Stomach (tissue), 19 donors: ENCODE measurements at places on chromosomes 6 and 20.

DNA sequence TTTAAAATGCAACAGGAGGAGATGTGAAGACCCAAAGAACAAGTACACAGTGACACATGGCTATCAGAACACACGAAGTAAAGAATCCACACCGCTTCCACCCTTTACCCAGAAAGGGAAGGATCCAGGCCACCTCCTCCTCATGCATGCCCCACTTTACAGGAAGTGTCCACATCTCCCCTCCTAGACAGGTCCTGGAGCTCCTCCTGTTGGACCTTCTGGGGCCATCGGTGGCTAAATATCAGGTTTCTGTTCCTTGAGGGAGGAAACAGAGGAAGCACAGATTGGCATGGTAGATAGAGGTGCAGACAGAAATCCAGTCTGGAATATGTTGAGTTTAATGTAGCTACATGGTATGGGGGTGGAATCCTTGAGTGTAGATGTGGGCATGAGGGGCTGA lies 10.9 kb downstream of the NINL start:
- DNase-seq = peak; percentile 62

DNA sequence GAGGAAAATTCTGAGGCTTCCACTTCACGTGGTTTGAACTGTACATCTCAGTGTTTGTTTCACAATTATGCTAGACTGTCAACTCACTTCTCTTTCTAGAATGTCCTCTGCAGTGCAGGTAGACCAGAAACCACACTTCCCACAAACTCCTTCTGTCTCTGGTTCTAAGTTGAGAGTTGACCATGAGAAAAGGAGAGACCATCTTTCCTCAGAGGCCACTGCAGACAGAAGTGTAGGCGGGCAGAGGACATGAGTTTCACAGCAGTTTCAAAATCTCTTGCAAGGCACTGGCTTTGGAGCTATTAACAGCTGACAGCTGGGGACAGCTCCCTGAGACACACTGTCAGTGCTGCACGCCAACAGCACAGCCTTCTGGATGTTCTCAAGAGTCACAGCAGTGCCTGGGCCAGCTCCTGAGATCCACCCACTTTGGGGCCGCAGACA lies 55.4 kb upstream of the MOXD1 start:
- peak; percentile 37 for DNase-seq

DNA sequence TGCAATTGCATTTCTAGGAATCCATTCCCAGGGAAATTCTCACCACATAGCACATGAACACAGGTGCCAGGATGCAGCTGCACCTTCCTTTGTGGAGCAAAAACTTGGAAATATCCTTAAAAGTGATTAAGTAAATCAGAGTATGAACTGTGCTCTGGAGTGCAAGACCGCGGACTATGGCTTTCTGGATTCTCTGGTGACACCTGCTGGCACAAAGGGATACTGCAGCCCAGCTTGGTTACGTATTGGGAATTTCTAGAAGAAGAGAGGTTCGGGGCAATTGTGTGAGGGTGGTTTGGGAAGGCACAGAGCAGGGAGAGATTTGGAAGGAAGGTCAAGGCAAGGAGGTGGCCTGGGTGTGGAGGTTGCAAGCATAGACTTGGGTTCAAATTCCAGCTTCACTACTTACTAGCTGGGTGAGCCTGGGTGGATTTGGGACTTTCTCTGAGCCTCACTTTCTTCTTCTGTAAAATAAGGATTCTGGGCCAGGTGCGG lies 15.9 kb upstream of the PEDS1 start:
- peak; percentile 88 for DNase-seq

GRCh38 chr6:134315189-134315588 lies 2.7 kb downstream of the SGK1 start:
- no peak for DNase-seq

- DNase-seq = no peak
These were observed 30.9 kb downstream of the RNF146 start for GRCh38 chr6:127297502-127298070.

DNA sequence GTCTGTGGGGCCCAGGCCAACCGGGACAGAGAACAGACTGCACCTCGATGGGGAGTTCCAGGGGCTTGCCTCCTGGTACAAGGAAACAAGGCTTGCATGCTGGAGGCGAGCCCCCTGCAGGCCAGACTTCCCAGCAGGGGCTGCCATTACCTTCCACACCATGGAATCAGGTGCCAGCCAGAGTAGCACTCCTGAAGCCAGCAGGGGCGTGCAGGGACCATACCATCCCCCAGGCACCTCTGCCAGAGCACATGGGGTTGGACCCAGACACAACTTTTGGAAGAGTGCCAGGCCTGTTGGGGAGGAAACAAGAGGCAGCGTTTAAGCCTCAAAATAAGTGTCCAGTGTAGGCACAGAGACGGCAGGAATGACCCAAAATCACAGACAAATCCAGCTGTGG lies 6.5 kb downstream of the DDO start:
- no peak for DNase-seq

GRCh38 chr6:21582651-21583050 lies 10.9 kb upstream of the SOX4 start:
- no peak for DNase-seq

DNA sequence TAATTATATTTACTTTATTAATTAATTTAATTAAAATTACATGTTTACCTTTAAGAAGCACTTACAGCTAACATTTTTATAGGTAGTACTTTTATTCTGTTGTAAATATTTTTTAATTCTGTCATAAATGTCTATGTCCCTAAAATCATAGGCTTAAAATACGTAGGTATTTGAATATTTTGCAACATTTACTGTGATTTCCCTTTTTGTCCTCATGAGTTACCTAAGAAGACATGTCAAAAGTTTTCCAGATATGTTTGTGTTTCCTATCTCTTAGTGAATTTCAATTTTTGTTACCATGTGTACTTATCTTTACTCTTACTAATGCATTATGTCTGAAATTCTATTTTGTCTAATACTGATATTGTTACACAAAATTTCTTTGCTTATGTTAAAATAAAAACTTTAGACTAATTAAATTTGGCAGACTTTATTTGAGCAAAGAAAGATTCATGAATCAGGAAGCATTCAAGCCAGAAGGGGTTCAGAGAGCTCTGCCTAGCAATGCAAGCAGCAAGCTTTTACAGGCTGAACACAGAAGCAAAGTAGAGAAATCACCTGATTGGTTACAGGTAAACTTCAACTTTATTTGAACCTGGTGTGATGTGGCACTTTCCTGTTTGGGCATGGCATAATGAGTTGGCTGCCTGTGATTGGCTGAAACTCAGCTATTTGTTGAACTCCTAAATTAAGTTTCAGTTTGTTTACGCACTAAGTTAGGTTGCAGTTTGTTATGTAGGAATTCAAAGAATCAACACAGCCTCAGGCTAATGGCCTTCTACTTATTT lies 123.2 kb upstream of the TMEM170B start:
- DNase-seq = no peak

DNA sequence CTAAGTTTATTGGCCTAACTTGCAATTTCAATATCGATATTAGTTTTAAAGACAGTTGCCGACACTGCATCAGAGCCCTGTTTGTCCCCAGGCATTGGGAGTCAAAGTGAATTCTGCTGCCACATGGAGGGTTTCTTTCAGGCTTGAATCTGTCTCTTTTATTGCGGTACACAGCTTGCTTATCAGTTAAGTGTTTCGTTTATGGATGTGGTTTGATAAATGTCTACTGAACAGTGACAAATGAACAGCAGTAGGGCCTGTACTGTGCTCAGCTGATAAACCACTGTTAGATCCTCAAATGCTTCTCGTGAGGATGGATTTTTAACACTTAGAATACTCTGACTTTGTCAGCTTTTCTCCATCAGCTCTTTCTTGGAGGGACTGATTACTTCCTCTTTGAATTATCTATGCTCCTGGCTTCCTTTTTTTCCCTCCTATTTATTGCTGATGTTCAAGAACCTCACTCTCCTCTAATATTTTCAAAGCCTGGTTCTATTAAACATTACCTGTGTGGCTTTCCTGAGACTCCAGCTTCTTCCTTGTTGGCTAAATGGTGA lies 240.8 kb downstream of the PLCB1 start:
- no peak for DNase-seq

DNA sequence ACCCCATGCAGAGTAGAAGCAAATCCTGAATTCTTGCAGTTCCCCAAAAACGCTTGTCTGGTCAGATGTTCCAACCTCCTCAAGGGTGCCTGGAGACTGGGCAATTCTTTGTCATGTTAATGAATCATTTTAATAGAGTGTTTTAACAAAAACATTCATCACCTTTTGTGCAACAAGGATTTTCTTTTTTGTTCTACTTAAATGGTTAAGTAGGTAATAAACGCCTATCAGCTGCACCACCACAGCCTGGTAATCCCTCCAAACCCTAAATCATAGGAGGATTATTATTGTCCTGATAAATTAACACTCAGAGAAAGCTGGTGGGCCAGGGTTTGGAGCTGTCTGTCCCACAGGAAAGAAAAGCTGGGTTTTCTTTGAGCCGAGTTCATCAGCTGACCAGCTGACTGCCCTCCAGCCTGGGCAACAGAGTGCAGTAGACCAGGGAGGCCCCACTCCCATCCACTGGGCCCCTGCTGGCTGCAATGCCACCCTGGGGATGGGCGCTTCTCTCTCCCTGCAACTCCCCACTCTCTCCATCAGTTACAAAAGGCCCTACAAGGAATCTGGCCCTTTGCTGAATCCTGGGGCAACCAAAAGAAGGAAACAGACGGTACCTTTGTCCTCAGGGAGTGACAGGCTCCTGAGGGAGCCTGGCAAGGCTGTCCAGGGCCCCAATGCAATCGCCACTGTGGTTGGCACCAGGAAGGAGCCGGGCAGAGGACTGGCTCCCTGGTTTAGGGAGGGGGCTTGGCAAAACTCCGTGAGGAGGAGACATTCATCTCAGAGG lies 23.1 kb upstream of the BMP7 start:
- no peak for DNase-seq

GRCh38 chr20:41142919-41143318 lies 5.6 kb downstream of the PLCG1 start:
- DNase-seq = no peak

- peak; percentile 46 for DNase-seq
These were observed 42.5 kb upstream of the PNISR start for GRCh38 chr6:99467509-99468106.

DNA sequence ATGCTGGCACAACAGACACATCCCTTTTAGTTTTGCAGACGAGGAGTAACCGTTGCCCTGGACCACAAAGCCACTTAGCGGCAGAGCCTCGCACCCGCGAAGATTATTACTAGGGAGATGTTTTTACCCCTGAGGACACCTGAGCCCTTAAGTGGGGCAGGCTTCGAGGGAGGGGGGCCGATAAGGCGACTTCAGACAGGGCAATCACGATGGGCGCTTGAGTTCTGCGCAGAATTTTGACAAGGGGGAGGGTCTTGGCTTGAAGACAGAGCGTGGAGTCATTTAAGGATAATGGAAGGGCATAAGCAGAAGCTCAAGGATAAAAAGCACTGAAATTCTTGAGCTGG lies 650 bp upstream of the TTK start:
- peak; percentile 69 for DNase-seq

- DNase-seq = no peak
These were observed 30.7 kb upstream of the ZBP1 start for GRCh38 chr20:57650756-57651483.

DNA sequence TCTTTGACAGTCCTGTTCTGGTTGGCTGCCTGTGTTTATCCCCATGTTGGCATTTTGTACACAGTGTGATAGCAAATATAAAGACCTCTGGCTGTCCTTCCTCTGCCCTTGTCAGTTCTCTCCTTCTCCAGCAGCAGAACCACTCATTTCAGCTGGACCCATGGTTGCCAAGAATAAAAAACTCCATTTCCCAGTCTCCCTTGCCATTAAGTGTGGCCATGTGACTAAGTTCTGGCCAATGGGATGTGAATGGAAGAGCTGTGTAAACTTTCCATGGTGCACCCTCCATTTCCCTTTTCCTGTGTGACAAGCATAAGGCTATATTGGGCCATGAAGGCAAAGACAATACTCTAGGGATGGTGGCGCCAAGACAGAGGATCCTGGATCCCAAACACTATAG lies 78.4 kb upstream of the TBC1D7 start:
- no peak for DNase-seq

DNA sequence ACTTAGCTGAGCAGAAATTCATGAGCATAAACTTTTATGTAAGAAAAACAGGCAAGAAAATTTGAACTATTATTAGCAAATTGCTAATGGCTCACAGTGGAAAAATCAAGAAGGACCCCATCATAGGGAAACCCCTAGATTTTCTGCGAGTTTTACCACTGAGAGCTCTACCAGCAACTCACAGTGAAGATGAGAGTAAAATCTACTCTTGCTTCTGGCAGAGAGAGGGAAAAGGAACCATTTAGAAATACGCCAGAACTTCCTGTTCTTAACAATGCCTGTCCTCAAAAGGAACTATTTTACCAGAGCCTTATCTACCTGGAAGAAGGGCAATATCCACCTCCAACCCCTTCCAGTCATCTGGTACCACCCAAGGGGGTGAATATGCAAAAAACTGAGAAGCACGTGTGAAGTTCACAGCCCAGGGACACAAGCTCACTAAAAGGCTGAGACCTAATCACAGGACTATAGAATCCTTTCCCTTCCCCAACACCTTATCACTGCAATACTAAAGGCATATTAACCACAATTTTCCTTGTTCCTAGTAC lies 34.4 kb upstream of the ASF1A start:
- DNase-seq = no peak

DNA sequence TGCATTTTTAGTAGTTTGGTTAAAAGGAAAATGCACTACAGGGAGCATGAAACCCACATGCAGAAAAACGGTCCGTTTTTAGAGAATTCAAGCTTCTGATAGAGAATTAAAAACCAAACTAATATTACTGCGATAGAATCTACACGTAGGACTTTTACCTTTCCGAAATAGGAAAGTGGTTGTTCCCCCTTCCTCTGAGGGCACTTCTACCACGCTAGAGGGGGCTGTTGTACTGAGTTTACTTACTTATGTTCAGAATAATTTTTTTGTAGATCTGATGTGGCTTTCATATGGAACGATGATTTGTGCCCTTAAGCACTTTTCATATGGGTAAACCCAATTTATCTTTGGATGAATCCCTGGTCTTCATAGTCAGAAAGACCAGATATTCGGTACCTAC lies 264.3 kb upstream of the PLN start:
- peak; percentile 59 for DNase-seq

DNA sequence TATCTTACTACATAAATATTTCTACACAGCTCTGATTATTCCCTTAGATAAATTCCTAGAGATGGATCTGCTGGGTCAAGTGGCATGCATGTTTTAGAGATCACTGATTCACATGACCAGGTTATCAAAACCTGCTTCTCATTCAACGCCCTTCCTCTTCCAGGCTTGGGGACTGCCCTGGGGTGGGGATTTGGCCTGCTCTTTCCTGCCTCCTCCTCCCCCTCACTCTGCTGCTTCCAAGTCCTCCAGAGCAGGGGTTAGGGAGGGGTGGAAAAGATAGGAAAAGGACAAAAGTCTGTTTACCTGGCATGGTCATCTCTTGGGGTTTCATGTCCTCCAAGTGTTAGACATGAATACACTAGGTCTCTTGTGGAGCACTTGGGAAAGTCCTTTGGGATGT lies 105.6 kb upstream of the GPR6 start:
- no peak for DNase-seq

DNA sequence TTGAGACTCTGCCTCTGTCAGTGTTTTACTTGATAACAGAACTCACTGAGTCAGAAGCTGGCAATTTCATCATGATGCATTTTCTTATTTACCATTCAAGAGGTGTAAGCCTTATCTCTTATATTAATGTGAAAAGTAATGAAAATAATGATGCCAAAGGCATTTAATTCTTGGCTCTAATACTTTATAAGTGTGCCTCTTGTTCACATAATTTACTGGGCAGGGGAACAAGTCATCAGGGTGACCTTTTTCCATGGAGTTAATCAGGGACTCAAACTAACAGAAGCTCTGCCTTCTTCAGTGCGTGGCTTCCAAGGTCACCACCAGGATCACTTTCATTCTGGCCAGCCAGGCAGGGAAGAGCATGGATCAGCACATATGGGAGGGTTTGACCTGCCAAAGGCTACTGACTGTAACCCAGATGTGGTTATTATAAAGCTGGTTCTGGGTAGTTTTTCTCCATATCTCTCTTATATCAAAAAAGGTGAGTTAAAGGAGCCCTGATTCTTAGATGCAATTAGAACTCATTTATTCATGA lies 5.2 kb upstream of the PLCB1 start:
- no peak for DNase-seq
